ENCODE measurements at places on chromosomes 6 and 20.
A peak's percentile ranks its signal among the peaks of the same experiment; 100 is the strongest.

GRCh38 chr20:45052698-45053429 lies 48.1 kb downstream of the KCNS1 start:
- no peak for DNase-seq

DNA sequence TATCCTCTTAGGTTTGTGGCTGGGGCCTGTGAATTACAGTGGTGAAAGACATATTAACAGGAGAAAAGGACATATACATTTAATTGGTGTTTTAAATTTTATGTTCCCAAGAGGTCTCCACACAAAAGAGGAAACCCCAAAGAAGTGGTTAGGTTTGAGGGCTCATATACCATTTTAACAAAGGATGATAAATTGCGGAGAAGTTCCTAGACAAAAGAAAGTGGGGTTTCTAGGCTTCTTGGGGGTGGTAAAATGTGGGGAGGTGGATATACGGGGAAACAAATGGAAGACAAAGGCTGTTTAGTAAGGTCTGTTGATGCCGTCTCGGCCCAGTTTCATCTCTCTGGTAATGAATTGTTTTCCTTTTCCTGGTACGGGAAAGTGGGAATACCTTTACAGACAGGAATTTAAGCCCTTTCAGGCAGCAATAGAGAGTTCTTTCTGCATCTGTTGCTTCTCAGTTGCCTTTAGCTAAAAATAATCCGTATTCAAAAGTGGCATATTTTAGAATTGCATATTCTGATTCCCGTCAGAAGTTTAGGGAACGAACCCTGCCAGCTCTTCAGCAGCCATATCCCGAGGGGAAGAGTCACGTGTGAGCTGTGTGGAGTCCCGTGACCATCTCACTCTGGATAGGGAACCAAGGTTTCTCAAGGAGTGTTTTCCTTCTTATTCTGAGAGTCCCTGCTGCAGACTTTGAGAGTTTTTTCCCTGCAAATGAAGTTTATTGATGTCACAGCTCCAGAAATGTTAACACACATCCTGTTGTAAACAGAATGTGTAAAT lies 104.4 kb downstream of the RPP40 start:
- DNase-seq: no peak

GRCh38 chr6:84618046-84618752 lies 146.2 kb downstream of the TBX18 start:
- no peak for DNase-seq

- no peak for DNase-seq
Measured at GRCh38 chr6:112501705-112502104, 154.6 kb downstream of the RFPL4B start.

DNA sequence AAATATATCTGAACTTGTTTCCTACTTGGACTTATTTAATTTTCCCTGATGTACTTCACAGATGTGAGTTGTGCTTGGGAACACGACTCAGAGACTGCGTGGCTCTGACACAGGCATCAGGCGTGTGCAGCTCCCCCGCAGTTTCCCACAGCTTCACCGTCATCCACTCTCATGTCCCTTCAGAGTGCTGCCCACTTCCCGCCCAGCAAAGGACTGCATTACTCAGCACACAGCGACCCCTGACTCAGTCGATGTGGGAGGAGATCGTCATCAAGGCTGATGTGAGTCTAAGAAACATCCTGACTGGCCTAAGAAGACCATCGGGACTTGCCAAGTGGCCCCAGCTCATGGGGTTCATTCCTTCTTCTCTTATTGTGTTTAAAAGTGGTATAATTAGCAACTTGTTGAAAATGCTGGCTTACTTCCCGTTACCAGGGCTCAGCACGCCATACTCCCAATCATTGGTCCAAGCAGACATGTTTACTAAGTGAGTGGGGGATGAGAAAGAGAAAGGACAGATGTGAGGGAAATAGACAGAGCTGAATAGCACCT lies 539.4 kb upstream of the JARID2 start:
- no peak for DNase-seq

DNA sequence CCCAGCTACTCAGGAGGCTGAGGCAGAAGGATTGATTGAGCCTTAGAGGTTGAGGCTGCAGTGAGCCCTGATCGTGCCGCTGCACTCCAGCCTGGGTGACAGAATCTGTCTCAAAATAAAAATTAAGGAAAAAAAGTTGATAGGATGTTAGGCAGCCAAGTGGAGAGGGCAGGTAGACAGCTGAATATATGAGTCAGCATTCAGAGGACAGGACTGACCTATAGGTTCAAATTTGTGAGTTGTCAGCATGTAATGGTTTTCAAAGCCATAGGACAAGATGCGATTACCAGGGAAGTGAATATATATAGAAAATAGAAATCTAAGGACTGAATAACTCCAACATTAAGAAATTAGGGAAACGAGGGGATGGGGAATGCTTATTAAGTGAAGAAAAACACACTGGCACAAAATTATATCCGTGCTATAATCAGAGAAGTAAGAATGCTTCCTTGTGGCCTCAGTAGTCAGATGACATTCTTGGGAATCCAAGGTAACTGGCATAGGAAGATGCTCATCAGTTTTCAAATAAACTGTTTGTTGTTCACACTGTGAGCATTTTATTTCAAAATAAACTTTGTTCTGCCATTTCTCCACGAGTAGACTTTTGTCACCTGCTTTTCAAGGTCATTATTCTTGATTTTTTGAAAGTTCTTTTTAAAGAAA lies 64.0 kb upstream of the VSTM2L start:
- DNase-seq: no peak

DNA sequence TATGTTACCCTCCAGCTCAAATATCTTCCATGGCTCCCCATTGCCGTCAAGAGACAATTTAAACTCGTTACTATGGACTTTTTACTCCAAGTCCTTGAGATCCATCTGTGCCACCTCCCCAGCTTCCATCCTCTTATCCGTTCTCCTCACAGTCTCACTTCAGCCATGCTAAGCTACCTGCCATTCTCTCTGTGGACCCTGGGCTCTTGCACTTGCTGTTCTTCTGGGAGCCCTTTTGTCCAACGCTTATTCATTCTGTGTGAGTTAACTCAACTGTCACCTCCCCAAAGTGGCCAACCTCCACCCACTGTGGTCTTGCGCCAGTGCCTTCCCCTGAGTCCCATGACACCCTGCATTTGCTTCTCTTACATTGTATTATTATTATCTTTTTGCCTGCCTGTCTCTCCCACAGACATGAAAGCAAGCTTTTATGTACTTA lies 132.4 kb downstream of the BCAS1 start:
- DNase-seq: no peak

DNA sequence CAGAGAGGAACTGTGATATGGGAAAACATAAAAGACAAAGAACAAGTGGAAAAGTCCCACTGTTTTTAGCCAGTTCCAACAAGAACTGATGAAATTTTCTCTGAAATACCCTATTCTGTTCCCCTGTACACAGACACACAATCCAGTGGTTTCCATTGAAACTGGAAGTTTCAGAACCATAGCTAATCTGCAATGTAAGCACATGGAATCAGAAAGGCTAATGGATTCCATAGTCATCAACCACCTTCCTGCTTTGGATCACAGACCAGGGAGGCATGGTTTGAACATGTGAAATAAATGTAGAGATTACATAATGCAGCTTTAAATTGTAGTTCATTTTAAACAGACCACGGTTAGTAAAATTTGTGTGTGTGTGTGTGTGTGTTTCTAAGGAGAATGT lies 242.1 kb downstream of the GJA1 start:
- DNase-seq: no peak

DNA sequence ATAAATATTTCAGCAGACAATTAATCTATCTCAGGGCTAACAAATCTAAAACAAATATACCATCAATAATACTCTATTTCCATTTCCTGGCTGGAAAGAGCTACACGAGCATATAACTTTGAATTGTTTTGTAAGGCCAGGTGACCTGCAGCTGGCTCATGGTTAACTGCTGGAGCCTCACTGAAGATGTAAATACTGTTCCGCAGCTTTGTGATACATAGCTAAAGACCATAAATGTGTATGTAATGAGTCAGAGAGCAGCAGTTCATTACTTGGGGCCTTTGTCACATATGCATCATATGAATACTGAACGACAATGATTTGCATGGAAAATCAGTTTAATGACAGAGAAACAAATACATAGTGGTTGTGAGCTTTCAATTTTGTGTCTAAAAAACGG lies 109.4 kb upstream of the CCN2 start:
- no peak for DNase-seq

DNA sequence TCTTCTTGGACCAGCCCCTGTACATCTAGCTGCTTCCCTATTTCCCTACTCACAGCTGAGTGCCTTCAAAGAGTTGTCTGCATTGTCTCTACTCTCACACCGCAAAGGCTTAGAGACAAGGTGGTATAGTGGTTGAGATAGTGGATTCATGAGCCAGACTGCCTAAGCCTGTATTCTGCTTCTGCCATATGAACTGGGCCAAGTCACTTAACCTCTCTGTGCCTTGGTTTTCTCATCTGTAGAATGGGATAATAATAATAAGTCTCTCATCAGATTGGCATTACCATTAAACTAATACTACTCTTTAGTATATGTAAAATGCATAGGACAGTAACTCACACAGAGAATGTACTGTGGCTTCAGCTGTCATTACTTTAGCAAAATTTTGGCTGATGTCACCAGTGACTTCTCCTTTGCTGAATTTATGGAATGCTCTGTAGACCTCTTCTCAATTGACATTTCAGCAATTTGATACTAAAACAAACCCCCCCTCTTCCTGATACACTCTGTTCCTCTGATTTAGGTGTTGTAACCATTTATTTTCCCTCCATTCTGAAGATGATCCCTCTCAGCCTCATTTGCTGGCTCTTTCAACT lies 156.1 kb downstream of the ADAT2 start:
- DNase-seq: no peak

DNA sequence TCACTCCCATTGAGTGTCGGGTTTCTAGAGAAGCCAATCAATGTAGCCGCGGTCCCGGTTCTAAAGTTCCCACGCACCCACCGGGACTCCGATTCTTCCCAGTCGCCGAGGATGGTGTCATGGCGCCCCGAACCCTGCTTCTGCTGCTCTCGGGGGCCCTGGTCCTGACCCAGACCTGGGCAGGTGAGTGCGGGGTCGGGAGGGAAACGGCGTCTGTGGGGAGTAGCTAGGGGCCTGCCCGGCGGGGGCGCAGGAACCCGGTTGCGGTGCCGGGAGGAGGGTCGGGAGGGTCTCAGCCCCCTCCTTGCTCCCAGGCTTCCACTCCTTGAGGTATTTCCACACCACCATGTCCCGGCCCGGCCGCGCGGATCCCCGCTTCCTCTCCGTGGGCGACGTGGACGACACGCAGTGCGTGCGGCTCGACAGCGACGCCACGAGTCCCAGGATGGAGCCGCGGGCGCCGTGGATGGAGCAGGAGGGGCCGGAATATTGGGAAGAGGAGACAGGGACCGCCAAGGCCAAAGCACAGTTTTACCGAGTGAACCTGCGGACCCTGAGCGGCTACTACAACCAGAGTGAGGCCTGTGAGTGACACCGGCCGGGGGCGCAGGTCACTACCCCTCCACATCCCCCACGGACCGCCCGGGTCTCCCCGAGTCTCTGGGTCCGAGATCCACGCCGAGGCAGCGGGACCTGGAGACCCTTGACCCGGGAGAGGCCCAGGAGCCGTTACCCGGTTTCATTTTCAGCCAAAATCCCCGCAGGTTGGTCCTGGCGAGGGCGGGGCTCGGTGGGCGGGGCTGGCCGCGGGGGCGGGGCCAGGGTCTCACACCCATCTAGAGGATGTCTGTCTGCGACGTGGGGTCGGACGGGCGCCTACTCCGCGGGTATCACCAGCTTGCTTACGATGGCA lies 35.2 kb upstream of the HLA-G start:
- peak; percentile 79 for DNase-seq

- DNase-seq: no peak
Measured at GRCh38 chr6:158058171-158058651, 76.5 kb downstream of the SYNJ2 start.

DNA sequence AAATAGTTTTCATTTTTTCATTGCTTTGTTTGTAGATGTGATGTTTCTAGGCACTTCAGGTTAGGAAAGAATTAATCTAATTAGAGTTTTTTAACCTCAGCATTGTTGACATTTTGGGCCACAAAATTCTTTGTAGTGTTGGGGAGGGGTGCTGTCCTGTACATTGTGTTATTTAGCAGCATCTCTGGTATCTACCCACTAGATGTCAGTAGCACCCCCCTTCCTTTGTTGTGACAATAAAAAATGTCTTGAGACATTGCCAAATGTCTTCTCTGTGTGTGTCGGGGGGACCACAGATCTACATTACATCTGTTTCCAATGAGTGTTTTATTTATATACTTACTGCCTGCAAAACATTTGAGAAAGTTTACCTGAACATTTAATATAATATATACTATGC lies 45.6 kb downstream of the EYA4 start:
- no peak for DNase-seq

- no peak for DNase-seq
Measured at GRCh38 chr20:17807651-17808050, 107.9 kb downstream of the BANF2 start.

DNA sequence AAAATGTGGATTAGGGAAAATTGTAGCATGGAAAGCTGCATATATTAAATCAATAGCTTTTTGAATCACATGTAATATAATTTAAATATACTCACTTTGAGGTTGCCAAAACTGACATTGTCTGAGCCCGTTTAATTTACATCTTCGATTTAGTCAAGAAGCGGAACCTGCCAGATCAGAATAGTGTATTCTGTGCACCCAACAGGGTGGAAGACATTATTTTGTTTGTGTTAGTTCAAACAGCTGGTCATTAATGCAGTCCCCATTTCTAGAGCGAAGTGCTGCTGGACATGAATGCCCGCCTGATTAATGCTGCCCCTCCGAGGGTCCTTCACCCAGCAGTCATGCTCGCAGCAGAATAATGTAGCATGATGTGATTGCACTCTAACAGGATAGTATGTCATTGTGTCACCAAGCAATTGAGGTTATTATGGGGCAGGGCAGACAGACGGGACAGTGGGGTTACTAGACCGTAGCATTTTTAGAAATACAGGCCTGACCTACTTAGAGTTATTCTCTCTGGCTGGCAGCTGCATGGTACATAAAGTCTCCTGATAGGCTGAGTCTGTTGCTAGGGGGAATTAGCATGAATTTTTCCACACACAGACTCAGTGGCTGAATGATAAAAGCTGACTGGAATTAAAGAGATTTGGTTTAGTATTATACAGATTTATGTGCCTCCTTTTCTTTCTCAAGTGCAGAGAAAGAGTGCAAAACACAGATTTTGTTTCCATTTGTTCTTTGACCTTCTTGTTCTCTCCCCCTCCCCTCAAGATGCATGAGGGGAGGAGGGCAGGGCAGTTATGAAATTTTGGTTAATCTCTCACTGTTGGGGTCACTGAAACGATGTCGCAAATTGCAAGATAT lies 147.1 kb downstream of the PRL start:
- DNase-seq: no peak

DNA sequence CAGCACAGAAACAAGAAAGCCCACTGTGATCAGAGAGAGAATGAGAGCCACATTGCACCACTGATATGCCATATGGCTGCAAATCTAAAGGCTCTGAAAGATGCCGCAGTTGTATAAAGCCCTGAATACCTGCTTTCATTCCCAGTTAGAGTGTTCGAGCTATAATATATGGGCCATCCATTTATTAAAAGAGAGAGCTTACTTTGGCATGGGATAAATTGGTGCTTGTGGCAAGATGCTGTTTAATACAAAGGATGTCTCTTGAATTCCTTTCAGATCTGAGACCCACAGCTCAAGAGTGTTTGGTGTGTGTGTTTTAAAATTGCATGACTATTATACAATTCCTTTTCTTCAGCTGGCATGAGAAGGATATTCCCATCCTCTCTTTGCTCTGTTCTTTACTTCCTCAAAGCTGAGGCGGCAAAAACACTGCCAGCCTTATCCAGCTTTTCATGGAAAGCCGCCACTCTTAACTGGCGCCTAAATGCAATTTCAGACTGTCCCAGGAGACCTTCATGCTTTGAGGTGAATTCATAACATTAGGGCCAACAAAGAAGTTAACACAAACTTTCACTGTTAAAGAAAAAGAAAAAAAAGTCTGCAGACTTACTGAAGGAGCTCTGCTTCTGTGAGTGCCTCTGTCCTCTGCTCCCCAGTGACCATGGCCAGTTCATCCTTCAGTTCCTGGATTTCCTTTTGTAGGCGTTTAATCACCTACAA lies 147.6 kb downstream of the KIF6 start:
- DNase-seq: no peak
